NCI-H1105 (cell line): ENCODE measurements at places on chromosomes 2 and 18.

DNA sequence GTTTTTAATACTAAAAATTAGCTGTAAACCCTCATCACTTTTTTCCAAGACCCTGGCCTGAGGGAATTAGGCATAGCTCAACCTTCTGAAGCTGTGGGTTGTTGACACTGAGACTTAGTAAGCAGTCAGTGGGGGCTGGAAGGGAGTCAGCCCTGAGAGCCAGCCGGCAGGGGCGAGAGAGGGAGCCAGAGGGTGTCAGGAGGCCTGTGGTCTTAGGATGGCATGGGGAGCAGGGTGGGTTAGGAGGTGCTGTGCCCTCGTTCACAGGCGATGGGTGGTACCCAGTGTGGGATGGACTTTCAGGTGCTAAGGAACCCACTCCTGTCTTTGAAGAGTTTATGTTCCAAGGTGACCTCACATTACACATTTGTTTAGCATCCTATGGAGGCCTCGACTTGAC lies 49.3 kb downstream of the IL1RL2 start:
- no peak for DNase-seq

DNA sequence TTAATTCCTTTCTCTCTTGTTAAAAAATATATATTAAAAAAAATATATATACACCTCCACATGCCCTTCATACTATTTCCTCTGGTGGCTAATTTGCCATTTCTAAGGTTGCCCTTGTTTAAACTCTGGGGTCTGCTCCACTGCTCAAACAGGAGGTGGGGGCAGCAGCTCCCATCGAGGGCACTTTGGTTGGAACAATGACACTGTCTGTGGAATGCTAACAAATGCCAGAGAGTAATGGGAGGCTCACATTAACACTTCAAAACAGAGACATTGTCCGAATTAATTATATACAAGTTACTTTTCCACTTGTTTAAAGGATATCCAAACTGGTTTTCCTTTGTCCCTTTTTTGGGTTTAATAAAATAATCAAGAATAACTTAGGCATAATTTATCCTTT lies 58.8 kb upstream of the CD302 start:
- no peak for DNase-seq

DNA sequence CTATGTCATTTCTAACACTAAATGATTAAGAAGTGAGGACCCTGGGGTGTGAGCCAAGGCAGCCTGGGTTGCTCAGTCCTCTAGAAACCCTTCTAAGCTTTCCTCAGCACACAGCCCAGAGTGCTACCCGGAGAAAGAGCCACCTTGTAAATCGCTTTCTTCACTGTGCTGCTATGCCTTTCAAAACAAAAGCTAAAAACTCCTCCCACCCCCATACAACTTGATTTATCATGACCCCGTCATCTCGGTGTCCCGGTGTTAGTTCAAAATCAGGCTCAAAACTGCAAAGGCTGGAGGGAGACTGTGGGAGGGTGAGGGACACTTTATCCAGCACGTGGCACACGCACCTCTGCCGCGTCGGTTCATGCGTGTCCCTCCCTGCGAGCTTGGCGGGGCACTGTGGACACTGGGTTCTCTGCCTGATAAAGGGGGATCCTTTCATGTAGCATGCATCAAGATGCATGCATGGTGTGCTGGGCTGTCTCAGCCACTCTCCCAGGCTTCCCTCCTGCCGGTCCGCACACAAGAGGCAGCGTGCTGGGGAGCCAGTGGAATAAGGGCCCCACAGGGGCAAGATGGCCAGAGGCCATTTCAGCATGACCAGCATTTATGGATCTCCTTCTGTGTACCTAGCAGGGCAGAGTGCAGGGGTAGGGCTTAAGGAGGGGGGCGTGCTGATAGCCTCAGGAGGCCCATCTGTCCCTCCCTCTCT lies 170.4 kb downstream of the SMAD7 start:
- DNase-seq: no peak

- no peak for DNase-seq
Measured at GRCh38 chr18:55069497-55069896, 110.2 kb upstream of the CCDC68 start.

DNA sequence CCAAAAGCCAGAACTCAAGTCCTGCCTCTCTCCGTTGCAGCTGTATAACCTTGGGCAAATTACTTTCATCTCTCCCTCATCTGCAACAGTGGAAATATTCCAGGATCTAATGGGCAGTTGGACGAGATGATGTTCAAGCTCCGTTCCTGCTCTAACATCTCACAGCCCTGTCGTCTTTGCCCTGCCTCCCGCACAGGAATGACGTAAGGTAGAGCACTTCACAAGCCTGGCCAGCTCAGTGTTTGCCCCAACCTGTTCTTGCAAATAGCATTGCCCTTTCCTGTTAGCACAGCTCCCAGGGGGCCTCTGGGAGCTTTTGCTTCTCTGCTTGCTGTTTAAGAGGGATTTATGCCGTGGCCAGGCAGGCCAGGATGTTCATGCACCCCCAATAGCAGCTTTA lies 107.9 kb downstream of the KLHL29 start:
- no peak for DNase-seq

DNA sequence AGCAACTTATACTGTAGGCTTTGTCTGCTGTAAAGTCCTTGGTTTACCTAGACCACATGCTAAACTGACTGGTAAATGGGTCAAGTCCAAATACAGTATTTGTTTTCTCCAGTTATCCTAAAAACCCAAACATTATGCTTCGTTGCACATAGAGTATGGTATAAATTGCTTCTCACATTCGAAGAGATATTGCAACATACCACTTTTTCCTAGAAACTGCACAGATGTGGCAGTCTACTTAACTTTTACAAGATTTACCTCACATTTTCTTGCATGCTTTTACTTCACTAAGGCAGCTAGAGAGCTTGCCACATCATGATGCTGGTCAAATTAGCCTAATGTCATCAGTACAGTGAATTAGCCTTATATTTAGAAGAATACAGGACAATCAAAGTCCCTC lies 66.0 kb upstream of the SCN7A start:
- no peak for DNase-seq

GRCh38 chr2:232228971-232229894 lies 149.3 kb upstream of the ALPP start:
- no peak for DNase-seq

DNA sequence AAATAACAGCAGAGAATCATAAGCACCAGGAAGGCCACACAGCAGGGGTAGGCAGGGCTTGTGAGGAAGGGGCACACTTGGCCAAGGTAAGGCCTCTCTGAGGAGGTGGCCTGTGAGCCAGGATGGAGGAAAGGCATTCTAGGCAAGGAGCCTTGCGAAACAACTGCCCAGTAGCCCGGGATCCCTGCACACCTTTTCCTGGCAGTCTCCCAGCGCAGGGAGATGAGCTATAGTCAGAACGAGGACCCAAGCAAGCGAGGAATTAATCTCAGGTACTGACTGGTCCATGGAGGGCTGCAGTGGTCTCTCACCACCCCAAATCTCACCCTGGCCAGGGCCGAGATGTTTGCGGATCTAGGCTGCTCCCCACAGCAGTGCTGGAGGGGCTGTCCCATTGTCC lies 64.9 kb upstream of the STPG4 start:
- no peak for DNase-seq
